Renal pelvis (tissue), 12 donors: ENCODE measurements at places on chromosomes 4 and X. TPM values are rescaled to one million over a fixed set of nuclear protein-coding genes. Genes with fewer than 3 reads are reported as not detected.

MXRA5 gene
- polyA plus RNA-seq = 13.1 TPM

GRCh38 chr4:2931512-2932301 lies 31.5 kb downstream of the NOP14 start:
- no peak for DNase-seq

- no peak for DNase-seq
Observed at GRCh38 chrX:108177351-108178142, 86.0 kb downstream of the ATG4A start.

DNA sequence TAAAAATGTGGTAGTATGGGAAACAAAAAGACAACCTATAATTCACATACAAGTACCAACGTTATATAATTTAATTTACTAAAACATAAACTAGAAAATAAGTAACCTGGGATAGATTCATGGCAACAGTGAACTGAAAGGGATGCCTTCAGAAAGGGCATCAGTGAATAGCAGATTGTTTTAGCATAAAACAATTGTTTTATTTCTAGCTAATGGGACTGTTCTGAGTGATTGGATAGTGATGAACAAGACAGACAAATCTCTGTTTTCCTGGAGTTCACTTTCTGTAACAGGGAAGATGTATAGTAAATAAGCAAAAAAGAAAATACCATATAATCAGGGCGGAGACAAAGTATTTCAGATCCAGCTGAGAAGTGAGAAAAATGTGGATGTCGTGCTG lies 379.1 kb upstream of the SPOCK3 start:
- no peak for DNase-seq

MTMR8 gene
- polyA plus RNA-seq = 2.0 TPM

VCX3B gene
- 0.90 TPM for polyA plus RNA-seq

RS1 gene
- 0.19 TPM for polyA plus RNA-seq

DNA sequence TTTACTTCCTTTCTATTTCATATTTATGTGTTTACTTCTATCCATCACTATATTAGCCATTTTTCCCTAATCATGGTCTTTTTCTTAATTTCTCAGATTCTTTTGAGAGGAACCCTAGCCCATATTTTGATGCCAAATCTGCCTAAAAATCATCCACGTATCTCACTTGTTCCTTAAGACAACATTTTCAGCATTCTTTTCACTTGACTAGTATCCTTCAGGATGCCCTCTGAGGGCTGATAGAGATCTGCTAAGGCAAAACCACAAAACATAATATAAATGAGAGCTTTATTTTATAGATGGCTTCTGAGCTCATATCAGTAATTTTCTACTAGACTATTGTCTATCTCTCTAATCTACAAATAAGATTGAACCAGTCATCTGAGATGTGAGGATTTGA lies 341.9 kb downstream of the GPM6A start:
- DNase-seq = no peak

- DNase-seq = no peak
Observed at GRCh38 chr4:102338405-102338804, 6.9 kb downstream of the SLC39A8 start.

DNA sequence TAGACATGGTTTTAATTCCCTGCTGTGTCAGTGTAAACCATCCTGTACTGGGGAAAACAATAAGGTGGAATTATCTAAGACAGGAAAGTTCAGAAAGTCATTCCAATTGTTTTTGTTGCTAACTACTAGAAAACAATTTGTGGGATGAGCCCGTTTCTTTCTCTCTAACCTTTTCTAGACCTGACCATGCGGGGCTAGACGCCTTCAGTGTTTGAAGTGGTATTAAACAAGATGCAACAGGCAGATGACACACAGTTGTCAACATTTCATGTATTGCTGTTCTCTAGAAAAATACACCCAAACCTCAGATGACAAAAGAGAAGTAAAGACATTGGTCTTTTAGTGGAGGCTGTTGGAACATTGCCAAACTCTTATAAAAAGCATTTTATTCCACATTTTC lies 105.7 kb downstream of the FRAS1 start:
- no peak for DNase-seq

- DNase-seq = no peak
Observed at GRCh38 chrX:25020905-25021449, 5.2 kb upstream of the ARX start.

- no peak for DNase-seq
Observed at GRCh38 chr4:103168993-103169392, 29.1 kb downstream of the CENPE start.

- no peak for DNase-seq
Observed at GRCh38 chrX:130245441-130245840, 23.3 kb downstream of the ZNF280C start.

PSMD10 gene
- 80.4 TPM for polyA plus RNA-seq

DNA sequence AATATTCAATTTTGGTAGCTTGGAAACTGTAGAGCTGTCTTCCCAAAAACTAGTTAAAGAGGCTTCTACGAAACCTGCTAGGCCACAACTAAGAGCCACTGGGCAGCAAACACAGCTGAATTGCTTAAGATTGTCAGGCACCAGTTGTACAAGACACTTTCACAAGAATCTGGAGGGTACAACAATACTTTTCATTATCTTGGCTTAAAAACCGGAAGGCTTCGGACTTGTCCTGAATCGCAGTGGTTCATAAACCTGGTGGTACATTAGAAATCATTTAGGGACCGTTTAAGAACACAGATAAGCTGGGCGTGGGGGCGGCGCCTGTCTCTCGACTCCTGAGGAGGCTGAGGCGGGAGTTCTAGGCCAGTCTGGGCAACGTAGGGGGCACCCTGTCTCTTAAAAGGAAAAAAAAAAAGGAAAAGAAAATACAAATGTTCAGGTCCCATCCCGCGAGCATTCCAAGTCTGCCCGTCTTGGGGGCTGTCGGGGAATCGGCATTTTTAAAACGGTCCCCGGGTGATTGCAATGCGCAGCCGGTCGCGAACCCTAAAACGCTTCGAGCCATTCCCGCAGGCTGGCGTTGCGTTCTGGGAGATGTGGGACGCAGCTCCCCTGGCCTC lies 763 bp downstream of the PYURF start:
- DNase-seq = peak; percentile 34

DNA sequence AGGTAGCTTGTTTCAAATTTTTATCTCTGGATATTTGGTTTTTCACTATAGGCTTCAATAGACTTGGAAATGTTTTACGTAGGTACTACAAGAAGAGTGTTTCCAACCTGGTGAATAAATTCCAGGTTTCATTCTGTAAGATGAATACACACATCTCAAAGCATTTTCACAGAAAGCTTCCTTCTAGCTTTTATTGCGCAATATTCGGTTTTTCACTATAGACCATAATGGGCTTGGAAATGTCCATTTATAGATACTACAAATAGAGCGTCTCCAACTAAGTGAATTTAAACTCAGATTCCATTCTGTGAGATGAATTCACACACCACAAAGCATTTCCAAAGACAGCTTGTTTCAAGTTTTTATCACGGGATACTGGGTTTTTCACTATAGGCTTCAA lies 857.7 kb upstream of the HS3ST1 start:
- no peak for DNase-seq
